ENCODE measurements at places on chromosomes 16 and 17.
A peak's percentile ranks its signal among the peaks of the same experiment; 100 is the strongest.

DNA sequence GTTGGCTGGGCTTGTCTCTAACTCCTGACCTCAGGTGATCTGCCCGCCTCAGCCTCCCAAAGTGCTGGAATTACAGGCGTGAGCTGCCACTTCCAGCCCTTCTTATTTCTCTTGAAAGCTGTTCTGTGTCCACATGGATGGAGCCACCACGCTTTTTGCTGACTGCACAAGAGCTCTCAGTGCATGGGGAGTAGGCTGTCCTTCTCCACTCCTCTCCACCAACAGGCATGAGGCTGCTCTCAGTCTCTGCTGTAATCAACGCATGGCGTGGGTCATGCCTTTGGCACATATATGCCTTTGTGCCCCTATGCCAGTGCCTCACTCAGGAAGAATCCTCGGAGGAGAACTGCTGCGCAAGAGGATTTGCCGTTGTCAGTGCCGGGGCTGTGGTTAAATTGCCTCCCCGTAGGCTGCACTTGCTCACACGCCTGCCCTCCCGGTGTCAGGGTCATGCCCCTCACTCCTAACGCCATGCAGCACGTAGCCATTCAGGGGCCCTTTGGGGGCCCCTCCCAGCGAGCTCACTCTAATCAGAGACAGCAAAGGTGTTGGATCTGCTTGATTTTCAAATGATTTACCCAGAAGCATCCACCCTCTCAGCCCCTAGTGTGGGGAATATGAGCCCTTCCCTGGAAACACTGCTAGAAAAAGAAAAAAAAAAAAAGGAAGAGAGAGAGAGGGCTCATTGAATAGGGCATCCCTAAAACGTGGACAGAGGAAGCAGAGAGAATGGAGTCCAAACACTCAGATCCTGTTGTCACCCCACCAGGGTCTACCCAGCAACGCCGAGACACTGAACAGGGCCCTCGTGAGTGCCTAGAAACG is 47.5 kb upstream of the ZCCHC14 start:
- DNase-seq, result no peak

DNA sequence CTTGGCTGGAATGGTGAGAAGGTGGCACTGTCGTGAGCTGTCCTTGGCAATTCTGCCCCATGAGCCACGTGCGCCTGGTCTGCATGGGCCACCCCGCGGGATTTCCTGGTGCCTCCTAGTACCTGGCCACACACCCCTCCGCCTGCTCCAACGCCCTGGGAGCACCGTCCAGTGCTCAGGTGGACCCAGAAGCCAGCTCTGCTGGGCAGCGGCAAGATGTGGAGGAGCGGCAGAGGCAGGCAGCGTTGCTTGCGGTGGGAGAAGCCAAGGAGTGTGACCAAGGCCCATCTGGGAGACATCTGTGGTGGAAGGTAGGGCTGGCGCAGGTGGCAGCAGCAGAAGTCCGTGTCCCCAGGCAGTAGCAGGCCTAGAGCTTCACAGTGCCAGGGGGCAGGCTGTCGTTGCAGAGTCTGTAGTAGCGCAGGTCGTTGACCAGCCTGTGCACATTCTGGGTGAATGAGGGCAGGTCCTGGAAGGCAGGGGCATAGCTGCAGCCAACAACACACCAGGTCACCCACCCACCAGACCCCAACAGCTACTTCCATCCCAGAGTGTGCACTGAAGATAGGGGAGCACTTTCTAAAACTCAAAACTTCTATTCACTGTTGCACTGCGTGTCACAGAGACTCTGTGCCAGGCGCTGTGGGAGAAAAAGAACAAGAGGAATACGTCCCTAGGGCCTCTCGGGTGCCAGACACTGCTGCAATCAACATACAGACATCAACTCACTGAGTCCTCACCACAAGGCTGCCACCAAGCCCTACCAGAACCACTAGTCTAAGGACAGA is 34.9 kb upstream of the GSG1L start:
- DNase-seq, result no peak

GRCh38 chr17:8662076-8662831 is 31.7 kb upstream of the MYH10 start:
- DNase-seq, result no peak

DNA sequence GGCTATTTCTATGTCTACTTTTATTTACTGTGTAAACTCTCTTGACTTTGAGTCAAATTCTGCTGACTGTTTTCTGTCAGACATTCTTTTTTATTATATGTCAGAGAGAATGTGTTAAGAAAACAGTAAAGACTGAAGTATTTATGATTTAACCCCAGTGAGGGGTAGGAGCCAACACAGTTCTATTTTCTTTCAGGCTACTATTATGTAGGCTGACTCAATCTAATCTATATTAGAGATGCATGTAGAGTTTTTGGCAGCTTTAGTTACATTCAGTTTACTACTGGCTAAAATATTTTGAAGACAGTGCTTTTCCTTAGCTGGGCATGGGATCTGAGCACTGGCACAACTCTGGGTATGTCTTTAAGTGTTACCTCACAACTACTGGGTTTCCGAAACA is 1108.0 kb downstream of the CDH11 start:
- no peak for DNase-seq

- no peak for DNase-seq
These were observed 98.7 kb upstream of the ZNF750 start for GRCh38 chr17:82938486-82938872.

DNA sequence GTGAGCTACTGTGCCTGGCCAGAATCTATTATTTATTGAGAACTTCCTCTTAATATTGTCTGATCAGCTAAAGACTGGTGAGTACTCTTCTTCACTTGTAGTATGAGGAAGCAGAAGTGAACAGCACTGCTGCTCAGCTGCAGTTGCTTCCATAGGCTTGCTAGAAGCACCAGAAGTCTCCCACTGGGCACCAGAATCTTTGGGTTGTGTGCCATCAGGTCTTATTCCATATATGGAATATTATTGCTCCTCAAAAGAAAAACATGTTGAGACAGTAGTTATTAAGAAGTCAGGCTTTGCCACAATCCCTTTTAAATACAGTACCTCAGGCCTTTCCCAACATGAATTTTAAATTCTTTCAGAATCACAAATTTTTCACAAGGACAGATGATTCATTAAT is 17.2 kb downstream of the SNTB2 start:
- no peak for DNase-seq

- peak; percentile 67 for DNase-seq
These were observed 5.0 kb upstream of the TRAF4 start for GRCh38 chr17:28738680-28739384.

DNA sequence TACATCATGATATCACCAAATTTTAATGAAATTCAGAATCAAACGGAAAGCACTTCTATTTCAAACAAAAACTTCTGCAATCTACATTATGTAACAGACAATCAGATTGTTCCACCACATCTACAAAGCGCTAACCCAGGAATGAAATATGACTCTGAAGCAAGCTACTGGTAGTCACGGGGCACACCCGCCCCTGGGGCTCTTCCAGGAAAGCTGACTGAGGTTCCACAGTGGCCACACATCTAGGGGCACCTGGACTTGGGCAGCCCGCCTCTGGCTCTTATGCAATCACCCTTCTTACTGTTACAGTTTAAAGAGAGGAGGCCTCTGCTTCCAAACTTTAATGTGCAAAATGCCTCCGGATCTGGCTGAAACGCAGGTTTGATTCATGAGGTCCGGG is 27.5 kb downstream of the ZCCHC14 start:
- DNase-seq, result no peak

GRCh38 chr16:85426806-85427205 is 186.3 kb upstream of the GSE1 start:
- DNase-seq, result no peak

DNA sequence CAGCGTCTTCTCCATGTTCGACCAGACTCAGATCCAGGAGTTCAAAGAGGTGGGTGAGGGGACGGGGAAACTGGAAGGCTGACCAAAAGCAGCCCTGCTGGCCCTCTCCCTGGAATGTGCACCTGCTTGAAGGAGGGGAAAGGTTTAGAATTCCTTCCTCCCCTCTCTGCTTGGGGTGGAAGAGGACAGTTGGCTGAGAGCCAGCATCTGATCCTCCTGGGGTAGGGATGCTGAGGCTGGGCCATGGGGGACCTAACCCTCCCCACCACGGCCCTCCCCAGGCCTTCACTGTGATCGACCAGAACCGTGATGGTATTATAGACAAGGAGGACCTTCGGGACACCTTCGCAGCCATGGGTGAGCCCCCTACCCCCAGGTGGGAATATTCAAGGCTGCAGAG is 1.3 kb downstream of the MYL11 start:
- no peak for DNase-seq

- DNase-seq, result no peak
These were observed 2.0 kb downstream of the CLDN6 start for GRCh38 chr16:3015865-3016521.

- DNase-seq, result no peak
These were observed 302.2 kb upstream of the SALL1 start for GRCh38 chr16:51453251-51453650.

GRCh38 chr16:53900667-53901066 is 196.7 kb downstream of the FTO start:
- DNase-seq, result no peak

DNA sequence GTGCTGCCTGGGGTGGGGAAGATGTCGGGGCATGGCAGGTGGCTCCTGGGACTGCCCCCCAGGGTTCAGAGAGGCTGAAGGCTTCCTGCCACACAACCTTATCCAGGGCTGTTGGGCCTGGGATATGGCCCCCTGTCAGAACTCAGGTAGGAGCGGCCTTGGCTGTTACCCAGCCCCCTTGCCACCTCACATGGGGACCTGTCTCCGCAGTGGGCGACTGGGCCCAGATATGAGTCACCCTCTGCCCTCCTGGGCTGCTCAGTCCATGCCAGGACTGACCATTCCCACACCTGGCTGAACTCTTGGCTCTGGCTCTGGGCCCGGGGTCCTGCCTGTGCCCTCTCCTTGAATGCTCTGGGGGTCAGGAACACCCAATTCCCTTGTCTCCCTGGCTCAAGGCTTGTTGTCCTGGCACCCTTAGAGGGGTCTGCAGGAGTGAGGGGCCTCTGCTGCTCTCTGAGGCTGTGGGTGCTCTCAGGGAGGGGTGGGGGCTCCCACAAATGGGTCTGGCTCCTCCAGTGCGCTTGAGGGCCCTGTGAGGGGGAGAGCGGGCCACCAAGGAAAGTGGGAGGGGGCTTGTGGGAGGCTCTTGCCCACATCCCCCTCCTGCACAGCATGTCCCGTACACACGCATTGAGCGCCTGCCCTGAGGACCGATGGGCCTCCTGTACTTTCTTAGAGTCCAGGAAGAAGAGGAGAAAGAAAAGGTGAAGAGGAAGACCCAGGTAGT is 36.0 kb downstream of the LGALS9 start:
- DNase-seq, result no peak

- no peak for DNase-seq
These were observed 51.7 kb downstream of the GRIN2A start for GRCh38 chr16:10130538-10130937.

GRCh38 chr17:14745541-14745940 is 444.7 kb downstream of the HS3ST3B1 start:
- DNase-seq, result no peak

GRCh38 chr17:60436676-60437075 is 14.4 kb downstream of the CHCT1 start:
- DNase-seq, result no peak

DNA sequence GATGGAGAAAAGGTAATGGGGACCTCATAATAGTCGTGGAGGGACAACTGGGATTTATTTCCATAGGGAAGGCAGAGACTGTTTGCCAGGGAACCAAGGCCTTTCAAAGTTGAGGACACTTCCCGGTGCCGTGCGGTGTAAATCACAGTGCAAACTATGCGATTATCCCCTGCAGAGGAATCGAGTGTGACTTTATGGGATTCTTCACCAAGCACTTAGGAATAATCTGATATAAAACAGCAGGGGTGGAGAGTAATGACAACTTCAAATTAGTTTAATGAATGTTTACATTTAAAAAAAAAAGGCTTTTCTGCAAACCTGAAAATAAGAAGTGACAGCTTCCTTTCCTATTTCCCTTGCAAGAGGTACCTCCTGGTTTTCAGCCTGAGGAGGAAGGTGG is 538.2 kb downstream of the MAF start:
- no peak for DNase-seq

DNA sequence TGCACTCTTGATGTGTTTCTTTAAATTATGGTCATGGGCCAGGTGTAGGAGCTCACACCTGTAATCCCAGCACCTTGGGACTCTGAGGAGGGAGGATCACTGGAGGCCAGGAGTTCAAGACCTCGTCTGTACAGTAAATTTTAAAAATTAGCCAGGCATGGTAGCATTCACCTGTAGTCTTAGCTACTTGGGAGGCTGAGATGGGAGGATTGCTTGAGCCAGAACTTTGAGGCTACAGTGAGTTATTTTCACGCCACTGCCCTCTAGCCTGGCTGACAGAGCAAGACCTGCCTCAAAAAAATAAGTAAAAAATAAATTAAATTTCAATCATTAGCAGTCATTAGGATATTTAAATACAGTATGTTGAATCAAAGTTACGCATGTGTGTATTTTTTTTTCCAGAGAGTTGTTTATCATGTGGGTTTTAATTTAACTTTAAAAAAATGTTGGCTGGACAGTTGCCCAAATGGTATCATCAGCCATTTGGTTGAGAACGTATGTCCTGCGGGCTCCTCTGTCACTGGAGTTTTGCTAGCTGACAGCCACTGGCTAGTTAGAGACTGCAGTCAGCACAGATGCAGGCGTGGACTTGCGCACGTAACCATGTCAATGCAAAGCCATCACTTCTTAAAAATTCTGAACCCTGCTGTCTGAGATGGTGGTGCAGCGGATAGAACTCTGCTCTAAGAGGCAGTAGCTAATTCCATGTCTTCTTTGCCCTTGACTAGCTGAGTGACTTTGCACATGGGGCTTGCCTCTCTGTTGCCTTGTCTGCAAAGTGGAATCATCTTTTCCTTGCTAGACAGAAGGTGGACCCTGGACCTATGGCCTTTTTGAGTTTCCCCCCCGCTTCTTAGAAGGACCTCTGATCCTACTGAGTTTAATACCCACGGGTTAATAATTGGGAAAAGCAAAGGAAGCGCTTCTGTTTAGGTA is 40.0 kb downstream of the MAPT start:
- DNase-seq, result no peak

- no peak for DNase-seq
These were observed 219.5 kb downstream of the NTN1 start for GRCh38 chr17:9240659-9241370.

GRCh38 chr17:79991924-79992648 is 43.6 kb downstream of the TBC1D16 start:
- DNase-seq, result no peak

DNA sequence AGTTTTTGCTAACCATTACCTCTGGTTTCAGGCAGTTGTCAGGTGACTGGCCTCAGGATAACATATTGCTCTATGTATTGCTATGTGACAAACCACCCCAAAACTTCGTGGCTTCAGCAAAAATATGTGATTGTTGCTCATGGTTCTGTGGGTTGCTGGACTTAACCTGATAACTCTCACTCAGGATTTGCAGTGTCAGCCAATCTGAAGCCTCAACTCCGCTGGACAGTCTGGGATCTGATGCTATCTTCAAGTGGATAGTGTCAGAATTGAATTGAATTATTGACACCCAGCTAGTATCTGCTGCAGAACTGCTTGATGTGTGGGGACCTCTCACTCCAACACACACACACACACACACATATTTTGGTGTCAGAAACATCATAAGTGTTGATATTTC is 34.7 kb upstream of the GUCY2D start:
- DNase-seq, result no peak

- DNase-seq, result peak; percentile 9
These were observed 34.4 kb downstream of the WWP2 start for GRCh38 chr16:69796285-69797118.

- no peak for DNase-seq
These were observed 128.6 kb downstream of the SOX9 start for GRCh38 chr17:72249441-72249840.

- DNase-seq, result no peak
These were observed 30.6 kb downstream of the METRNL start for GRCh38 chr17:83109793-83110645.

GRCh38 chr16:57658878-57659674 is 9.0 kb upstream of the ADGRG3 start:
- no peak for DNase-seq

- peak; percentile 76 for DNase-seq
These were observed 27.7 kb downstream of the TBC1D3B start for GRCh38 chr17:36148559-36149295.
